M059J (cell line): ENCODE measurements at places on chromosomes 13 and 19. TPM values are rescaled to one million over a fixed set of nuclear protein-coding genes. Genes with fewer than 3 reads are reported as not detected.

Gene LAIR1
- 0.15 TPM in 1 of 2 replicates, not detected in the other for total RNA-seq

Gene KCNRG
- 0.17 and 1.4 TPM in 2 replicates for total RNA-seq

Gene FGF22
- total RNA-seq = not detected in 2 replicates

Gene MEX3D
- total RNA-seq = 16.5 and 48.0 TPM in 2 replicates

Gene GJB2
- 0.30 TPM in 1 of 2 replicates, not detected in the other for total RNA-seq
